Fibroblast of skin of right biceps (primary cell): ENCODE measurements at places on chromosomes 11 and 22.

- peak; percentile 85 for DNase-seq
Measured at GRCh38 chr22:20514658-20515406, 7.4 kb downstream of the MED15 start.

- peak; percentile 72 for DNase-seq
Measured at GRCh38 chr11:27012234-27012921, 18.5 kb downstream of the FIBIN start.

GRCh38 chr11:17907046-17907445 lies 105.8 kb downstream of the SERGEF start:
- no peak for DNase-seq

DNA sequence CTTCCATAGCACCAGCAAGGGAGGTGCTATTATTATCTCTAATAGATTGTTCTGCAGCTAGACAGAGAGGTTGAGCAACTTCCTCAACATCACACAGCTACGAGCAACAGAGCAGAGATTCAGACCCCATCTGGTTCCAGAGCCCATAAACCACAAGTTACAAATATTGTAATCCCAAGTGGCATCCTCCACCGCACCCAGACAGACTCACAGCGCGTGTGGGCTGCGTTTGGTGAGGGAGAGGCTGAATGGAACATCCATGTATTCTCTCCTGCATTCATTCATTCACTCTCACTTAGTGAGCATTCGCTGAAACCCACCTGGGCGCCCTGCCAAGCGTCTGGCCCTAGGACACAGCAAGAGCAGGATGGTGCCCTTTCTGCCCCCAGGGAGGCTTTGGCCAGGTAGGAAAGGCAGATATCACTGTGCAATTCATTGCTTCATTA lies 33.5 kb downstream of the LIF start:
- peak; percentile 70 for DNase-seq
